Sciatic nerve (tissue), 2 donors: ENCODE measurements at places on chromosomes 12 and 14. TPM values are rescaled to one million over a fixed set of nuclear protein-coding genes. Genes with fewer than 3 reads are reported as not detected.
A peak's percentile ranks its signal among the peaks of the same experiment; 100 is the strongest.

GRCh38 chr14:58702441-58703160 is 64.8 kb downstream of the DACT1 start:
- DNase-seq = no peak

GRCh38 chr12:89411846-89412245 is 59.5 kb upstream of the DUSP6 start:
- no peak for DNase-seq

The TAS2R30 gene
- 8.1 TPM for total RNA-seq

DNA sequence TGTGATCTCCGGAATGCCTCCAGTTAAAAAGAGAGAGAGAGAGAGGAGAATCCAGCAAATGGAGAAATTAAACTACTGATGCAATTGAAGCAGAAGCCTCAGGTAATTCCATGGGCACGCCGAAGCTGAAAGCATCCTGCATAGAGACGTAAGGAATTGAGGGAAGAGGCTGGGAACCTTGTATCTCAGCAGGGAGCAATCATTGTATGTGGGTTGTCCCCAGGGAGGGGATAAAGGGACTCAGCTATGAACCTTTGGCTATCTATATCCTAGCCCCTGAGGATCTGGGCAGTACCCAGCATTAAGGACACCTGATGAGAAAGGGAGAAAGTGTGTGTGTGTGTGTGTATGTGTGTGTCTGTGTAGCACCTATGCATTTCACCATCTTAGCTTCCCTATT is 95.8 kb upstream of the ATXN7L3B start:
- no peak for DNase-seq

DNA sequence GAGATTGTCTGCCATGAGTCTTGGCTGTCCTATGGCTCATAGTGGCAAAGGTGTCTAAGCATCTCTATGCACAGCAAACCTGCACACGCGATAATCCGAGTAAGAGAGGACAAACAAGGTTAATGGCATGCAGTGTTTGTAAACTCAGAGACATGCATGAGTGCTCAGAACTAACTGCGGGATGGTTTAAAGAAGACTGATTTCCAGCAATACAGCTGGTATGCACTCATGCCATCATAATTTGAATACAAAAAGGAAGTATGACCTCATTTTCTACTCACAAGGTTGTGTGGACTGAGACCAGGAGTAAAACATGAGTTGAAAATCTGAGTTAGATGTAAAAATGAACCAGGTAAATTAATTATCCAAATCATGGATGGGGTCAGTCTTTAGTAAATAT is 16.6 kb upstream of the TCP11L2 start:
- DNase-seq = no peak

DNA sequence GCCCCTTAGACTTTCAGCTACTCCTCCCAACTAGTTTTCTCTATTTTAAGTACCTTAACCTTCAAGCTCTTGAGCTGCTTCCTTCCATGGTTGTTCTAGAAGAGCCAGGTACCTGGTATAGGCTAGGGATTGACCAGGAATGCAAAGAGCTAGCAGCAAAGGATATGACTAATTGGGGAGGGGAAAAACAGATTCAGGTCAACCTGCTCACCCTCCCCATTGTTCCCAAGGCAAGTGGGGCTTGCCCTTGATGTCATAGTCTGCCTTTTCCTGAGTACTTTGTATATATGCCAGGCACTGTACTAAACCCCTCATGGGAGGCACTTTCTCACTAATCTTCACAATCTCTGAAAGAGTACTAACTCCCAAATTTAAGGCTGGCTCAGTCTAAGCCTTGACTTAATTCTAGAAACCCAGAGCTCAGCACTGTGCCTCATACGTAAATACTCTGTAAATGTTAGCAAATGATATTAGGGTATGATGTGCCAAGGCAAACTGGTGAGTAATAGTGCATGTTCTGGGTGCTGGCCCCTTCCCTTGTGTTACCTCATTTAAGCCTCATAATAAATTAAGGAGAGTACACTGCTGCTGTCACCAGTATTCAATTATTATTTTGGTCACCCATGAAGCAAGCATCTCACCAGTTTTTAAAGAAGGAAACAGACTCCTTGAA is 42.2 kb downstream of the SUDS3 start:
- DNase-seq = no peak

The KRT73 gene
- total RNA-seq = not detected

The OASL gene
- 1.3 TPM for total RNA-seq

DNA sequence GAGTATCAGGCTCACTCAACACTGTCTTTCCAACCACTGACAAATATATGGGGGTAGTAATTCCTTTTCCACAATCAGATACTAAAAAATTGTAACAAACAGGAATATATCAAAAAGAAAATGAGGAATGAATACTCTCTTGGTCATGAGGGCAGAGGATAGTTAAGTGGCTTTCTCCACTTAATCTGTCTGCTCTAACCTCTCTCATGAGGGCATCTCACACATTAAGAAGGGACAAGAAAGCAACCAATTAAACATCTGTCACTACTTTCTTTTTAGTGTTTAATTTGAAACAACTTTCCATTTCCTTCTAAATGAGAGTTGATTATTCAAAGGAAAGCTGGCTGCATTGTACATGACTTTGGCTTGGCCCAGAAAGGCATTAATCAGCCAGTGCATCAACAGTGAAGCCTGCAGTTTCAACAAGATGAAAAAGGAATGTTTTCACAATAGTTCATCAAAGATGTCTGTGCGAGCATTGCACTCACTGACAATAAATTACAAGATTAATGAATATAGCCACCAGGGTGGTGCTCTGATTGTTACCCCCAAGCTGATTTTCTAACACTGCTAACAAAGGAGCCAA is 142.0 kb downstream of the SEC23A start:
- no peak for DNase-seq

- DNase-seq = no peak
These were observed 13.0 kb upstream of the TPCN1 start for GRCh38 chr12:113208041-113208934.

GRCh38 chr14:50669441-50669986 is 1.4 kb upstream of the SAV1 start:
- no peak for DNase-seq

DNA sequence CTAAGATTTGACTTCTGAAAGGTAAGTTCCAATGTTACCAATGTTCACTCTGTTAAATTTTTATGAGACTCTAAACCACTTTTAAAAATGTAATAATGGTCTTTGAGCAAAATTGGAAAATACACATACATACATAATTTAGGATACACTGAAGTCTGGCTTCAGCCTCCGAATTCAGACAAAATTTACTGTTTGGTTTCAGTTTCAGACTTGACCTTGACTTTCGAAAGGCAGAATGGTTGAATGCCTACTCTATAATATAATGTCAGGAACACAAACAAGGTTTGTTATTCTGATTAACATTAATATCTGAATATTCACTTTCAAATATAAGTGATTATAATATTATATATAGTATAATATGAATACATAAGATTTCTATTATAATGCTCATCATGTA is 74.1 kb upstream of the KRAS start:
- no peak for DNase-seq

The KLRC2 gene
- total RNA-seq = 0.67 TPM

DNA sequence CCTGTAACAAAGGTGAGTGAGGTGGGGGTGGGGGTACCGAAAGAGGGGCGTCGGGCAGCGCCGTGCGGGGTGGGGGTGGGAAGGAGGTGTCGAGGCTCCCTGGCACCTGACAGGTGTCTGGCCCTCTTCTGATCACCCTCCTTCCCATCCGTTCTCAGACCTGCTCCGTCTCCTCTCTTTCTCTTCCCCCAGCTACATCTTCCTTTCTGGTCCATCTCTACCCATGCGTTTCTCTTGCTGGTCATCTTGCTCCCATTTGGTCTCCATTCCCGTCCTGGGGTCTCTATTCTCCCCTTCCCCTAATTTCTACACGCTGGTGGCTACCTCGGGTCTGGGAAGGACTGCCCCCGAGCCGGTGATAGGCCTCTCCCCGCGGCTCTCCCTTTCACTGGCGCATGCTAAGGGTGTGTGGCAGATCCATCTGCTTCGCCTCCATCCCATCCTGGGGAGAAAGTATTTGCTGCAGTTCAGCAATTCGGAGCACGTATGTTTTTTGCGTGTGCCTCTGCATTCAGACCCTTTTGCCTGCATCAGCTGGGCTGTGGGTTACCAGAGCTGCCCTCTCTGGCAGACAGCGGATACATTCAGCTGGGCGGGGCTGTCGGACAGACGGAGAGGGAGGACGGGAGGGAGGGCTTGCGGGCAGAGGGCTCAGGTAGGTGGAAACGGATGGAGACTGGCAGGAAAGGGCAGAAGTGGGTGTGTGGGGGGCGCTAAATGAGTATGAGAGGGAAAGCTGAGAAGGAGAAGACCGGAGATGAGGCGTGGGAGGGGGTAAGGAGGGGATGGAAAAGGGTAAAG is 730 bp downstream of the CLSTN3 start:
- peak; percentile 78 for DNase-seq

The PTGDR gene
- 4.2 TPM for total RNA-seq

GRCh38 chr14:52703225-52703624 is 3.8 kb upstream of the PSMC6 start:
- no peak for DNase-seq

GRCh38 chr12:43038991-43039390 is 449.4 kb upstream of the PRICKLE1 start:
- DNase-seq = no peak

GRCh38 chr14:104686624-104687517 is 2.5 kb upstream of the INF2 start:
- no peak for DNase-seq

The ACIN1 gene
- total RNA-seq = 166 TPM

The SPTB gene
- total RNA-seq = 14.8 TPM

DNA sequence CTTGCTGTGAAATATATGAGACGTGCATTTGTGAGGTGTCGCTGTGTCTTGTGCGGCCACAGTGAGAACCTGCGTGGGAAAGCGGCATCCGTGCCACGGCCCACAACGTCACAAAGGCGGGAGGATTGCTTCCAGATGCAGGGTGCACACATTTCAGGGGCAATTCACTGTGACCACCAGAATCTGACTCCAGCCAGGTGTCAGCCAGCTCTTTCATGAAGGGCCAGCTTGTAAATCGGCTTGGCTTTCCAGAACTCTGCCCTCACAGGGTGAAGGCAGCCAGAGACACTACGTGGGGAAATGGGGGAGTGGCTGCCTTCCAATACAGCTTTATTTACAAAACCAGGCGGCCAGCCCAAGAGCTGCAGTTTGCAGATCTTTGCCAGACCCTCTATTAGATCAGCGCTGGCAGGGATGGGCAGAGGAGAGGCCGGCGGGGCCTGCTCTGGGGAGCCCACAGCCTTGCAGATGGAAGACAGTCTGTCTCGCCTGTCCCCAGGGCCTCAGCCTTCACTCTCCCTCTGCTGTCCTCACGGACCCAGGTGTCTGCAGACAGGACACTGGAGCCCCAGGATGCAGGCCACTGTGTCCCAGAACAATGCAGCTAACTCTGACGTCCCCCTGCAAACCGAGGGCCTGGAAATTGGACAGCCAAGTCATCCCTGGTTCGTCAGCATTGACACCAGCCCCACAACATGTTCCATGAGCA is 53.5 kb downstream of the ADGRD1 start:
- DNase-seq = no peak

GRCh38 chr12:66910366-66910974 is 231.6 kb upstream of the GRIP1 start:
- no peak for DNase-seq

- no peak for DNase-seq
These were observed 116.1 kb upstream of the SLC35F4 start for GRCh38 chr14:57981817-57982560.

DNA sequence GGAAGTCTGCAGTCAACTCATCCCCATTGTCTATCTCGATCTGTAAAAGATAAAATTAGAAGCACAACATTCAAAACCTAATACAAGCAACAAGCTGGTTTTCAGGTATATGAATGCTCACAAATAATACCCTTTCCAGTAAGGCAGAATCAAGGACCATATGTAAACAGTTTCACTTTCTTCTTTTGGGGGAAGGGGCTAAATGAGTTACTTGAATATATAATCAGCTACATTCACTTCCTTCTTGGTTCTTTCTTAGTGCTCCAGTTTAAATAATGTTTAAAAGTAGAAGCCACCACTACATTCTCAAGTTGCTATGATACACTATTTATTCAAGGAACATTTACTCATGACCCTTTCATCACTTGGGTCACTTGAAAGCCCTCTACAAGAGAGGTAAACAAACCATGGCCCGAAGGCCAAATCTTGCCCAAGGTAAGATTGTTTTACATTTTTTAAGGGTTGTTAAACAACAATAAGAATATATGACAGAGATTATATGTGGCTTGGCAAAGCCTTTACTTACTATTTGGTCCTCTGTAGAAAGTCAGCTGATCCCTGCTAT is 10.3 kb downstream of the TWF1 start:
- DNase-seq = no peak

The CABP1 gene
- total RNA-seq = 2.3 TPM
